ENCODE measurements at places on chromosomes 5 and 9. TPM values are rescaled to one million over a fixed set of nuclear protein-coding genes. Genes with fewer than 3 reads are reported as not detected.
A peak's percentile ranks its signal among the peaks of the same experiment; 100 is the strongest.

The WDR70 gene
- total RNA-seq = 37.2 TPM

GRCh38 chr5:600886-601541 lies 11.1 kb upstream of the CEP72 start:
- H3K27me3 ChIP-seq = peaks cover 39% of the 10 kb centered on the region
- no peak overlapping the region for H3K27ac ChIP-seq
- no peaks in the 10 kb centered on the region for H3K4me1 ChIP-seq
- no peak overlapping the region for H3K4me3 ChIP-seq
- DNase-seq = peak; percentile 82

DNA sequence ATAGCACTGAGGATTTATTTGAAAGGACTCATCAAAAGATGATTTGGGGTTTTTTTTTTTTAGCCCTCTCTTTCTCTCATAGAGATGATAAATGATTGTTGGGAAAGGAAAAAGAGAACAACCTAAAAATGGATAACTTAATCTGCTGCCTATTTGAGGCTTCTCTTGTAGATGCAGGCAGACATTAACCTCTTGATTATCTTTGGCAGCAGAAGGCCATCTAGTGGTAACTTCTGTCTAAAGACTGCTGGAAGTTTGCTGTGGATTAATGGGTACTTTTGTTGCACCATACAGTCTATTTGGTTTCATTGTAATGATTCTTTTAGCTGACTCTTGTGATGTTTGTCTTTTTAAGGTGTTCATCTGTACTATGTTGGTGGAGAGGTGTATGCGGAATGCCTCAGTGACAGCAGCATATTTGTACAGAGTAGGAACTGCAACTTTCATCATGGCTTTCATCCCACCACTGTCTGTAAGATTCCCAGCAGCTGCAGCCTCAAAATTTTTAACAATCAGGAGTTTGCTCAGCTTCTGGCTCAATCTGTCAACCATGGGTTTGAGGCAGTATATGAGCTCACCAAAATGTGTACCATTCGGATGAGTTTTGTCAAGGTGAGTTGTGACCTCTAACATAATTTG lies 18.8 kb downstream of the SMIM32 start:
- no peak for DNase-seq
- peak overlapping the region; percentile 9 for H3K27ac ChIP-seq
- H3K4me1 ChIP-seq = no peaks in the 10 kb centered on the region
- no peaks in the 10 kb centered on the region for H3K27me3 ChIP-seq
- peaks cover 37% of the 10 kb centered on the region for H3K36me3 ChIP-seq

The PPP3R2 gene
- not detected for total RNA-seq

- peak overlapping the region; percentile 99 for H3K27ac ChIP-seq
- no peaks in the 10 kb centered on the region for H3K27me3 ChIP-seq
- DNase-seq = no peak
Measured at GRCh38 chr9:124280176-124280691, 22.5 kb downstream of the NEK6 start.

DNA sequence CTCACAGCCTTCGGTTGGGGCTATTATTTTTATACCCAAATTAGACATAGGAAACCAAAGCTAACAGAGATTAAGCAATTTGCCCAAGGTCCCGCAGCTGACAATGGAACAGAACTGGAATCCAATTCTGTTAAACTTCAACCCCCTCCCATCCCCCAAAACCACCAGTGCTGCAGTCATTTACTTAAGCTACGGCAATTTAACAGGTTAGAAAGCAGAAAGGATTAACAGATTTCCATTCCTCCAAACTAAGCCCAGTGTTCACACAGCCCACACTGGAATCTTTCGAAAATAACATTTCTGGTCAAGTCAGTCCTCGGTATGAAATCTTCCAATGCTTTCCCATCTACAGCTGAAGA lies 1023.1 kb upstream of the DMAC1 start:
- no peak overlapping the region for H3K27ac ChIP-seq
- no peak for DNase-seq
- H3K4me1 ChIP-seq = no peaks in the 10 kb centered on the region
- no peaks in the 10 kb centered on the region for H3K36me3 ChIP-seq
- H3K27me3 ChIP-seq = no peaks in the 10 kb centered on the region

DNA sequence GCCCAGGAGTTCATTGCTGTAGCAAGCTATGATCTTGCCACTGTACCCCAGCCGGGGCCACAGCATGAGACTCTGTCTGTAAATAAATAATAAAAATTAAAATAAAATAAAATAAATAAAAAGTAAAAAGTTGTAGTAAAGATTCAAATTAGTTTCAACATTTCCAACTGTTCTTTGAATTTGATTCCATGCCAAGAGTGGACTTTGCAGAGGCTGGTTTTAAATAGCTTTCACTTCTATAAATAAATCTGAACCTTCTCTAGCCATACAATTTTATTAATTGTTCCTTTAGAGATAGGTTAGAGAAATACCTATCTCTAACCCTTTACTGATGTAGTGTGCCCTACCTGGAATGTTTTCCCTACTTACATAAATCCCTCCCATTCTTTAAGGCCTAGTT lies 129.7 kb upstream of the SLIT3 start:
- no peaks in the 10 kb centered on the region for H3K27me3 ChIP-seq
- H3K36me3 ChIP-seq = no peaks in the 10 kb centered on the region
- H3K4me1 ChIP-seq = peaks cover 7% of the 10 kb centered on the region
- DNase-seq = no peak

The PCDHGA7 gene
- total RNA-seq = 0.11 TPM

The CCIN gene
- not detected for total RNA-seq

DNA sequence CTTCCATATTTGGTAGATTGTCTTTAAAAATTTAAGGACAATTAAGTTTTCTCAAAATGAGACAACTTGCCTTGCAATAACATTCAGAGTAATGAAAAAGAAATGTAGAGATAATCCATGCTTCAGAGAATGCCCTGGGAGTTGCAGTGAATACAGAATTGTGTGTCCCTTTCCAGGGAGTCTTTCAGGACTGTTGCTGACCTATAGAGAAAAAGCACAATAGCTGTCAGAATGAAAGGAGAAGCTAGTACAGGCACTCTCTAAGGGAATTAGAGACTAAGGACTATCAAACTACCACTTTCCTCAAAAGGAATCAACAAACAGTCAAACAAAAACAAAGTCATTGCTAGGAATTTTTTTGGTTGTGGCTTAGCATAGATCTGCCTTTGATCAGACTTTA lies 93.0 kb downstream of the CCDC192 start:
- no peak overlapping the region for H3K27ac ChIP-seq
- no peaks in the 10 kb centered on the region for H3K27me3 ChIP-seq
- no peaks in the 10 kb centered on the region for H3K36me3 ChIP-seq
- H3K4me1 ChIP-seq = peaks cover 3% of the 10 kb centered on the region

Data from osteocyte (in vitro differentiated cells).